CD4-positive, CD25-positive, alpha-beta regulatory T cell (primary cell): ENCODE measurements at places on chromosomes 5 and 9. TPM values are rescaled to one million over a fixed set of nuclear protein-coding genes. Genes with fewer than 3 reads are reported as not detected.

The IFNA16 gene
- total RNA-seq: not detected

The UCK1 gene
- 20.9 TPM for total RNA-seq

The FOXD4 gene
- total RNA-seq: 0.32 TPM

The NR2F1-AS1 gene
- total RNA-seq: not detected

The SLC25A2 gene
- total RNA-seq: 0.74 TPM

The BRD9 gene
- total RNA-seq: 139 TPM

The ECSCR gene
- 0.64 TPM for total RNA-seq

The PCDHA12 gene
- total RNA-seq: not detected

The CTXN3 gene
- not detected for total RNA-seq

The GRK6 gene
- total RNA-seq: 228 TPM

The ADAMTS6 gene
- total RNA-seq: 1.5 TPM

DNA sequence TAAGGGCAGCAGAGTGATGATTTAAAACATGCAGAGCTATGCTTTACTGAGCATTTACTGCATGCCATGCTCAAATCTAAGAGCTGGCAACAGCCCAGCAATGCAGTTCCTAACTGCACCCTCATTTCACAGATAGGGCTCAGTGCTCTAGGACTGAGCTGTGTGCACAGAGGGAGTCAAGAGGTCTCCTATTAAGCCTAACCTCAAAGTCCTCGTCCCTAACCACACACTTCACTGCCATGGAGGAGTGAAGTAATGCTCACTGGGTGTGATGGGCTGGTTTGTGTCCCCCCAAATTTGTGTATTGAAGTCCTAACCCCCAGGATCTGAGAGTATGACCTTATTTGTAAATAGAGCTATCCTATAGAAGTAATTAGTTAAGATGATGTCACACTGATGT lies 25.9 kb downstream of the BARX1 start:
- no peak for DNase-seq

- DNase-seq: no peak
Observed at GRCh38 chr9:130034570-130034969, 8.4 kb downstream of the FNBP1 start.

- no peak for DNase-seq
Observed at GRCh38 chr9:99052815-99053715, 51.8 kb upstream of the TGFBR1 start.

GRCh38 chr9:131522257-131523085 lies 8.6 kb downstream of the UCK1 start:
- DNase-seq: no peak

DNA sequence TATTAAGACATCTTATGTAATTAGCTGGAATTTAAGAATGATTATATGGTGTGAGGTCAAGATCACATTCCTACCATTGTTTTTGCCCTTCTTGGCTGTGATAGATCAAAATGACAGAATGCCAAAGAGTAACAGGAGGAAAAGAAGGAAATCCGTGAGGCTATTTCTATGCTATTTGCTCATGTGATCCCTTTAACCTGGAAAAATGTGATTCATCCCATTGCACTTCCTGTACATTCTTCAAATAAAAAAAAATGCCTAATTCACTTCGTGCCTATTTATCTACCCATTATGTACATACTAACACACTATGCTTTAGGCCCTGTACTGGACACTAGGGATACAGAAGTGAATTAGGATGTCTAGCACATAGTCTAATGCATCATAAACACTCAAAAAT lies 154.1 kb upstream of the PAPPA start:
- DNase-seq: no peak

DNA sequence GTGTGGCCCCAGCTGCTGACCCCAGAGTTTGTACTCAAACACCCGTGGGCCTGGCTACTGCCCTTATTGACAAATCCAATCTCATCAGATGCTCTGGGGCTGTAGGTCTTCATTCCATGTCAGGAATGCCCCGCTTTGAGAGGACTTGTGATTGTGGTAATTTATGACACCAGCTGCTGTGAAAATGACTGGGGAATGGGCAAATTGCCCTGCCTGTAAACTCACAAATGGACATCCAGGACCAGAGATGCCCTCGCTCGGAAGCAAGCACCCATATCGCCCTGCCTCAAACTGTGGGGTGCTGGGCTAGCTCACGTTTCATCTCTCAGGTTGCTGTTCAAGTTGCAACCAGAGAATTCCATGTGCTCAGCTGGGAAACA lies 225.9 kb upstream of the MAP3K1 start:
- DNase-seq: no peak

DNA sequence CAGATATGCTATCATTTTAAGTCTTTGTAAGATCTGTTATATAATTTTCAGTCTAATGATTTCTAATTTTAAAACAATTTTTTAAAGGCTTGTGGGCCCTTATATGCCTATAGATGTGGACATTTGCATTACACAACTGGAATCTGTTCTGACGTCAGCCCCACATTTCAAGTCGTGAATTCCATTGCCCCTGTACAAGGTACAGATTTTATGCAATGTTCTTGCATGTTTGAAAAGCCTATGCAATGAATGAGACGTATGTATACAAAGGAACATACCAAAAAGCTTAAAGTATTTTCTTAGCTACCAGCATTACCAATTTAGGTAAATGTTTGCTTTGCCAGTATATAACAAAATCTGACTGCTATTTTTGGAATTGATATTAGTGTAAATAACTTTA lies 77.2 kb downstream of the ITGA1 start:
- no peak for DNase-seq

- no peak for DNase-seq
Observed at GRCh38 chr5:53873235-53873634, 312.8 kb downstream of the NDUFS4 start.

DNA sequence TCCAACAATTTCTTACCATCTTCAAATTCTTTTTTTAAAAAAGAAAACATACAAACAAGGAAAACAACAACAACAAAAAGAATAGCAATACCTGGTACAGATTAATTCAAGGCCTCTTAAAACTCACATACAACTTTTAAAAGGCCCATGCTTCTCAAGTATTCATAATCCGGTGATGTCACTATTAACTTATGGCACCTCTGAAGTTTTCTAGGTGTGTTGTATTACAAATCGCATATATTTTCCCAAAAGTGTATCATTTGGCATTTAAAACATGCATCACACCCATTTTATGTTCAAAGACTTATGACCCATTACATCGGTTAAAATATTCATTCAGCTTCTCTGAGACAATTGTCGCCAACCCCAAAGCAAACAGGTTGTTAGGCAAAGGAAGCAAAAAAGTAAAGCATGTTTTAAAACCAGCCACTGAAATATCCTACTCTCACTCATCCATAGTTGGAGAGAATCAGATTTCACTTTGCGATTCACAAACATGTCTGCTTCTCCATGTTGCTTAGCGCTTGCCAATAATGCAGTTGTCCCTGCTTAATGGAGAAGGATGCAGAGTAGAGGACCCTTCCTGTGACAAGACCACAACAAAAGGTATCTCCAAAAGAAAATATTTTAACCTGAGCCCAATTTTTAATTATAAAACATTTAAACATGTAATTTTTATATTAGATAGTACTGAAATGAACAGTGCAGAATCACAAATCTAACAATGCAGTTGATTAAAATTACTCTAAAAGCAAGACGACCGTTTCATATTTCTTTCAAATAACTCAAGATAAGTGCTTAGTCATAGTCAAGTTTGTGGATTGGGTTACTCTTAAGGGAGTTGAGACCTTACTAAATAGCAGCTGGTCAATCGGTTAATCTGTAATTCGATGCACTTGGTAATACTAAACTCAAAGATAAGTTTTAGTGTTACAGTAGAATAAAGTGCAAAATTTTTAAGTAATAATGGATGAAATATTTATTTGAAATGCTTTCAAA lies 1.6 kb downstream of the SKP1 start:
- DNase-seq: peak; percentile 19

GRCh38 chr9:16652582-16652981 lies 217.9 kb downstream of the BNC2 start:
- DNase-seq: no peak

- DNase-seq: no peak
Observed at GRCh38 chr9:112670991-112671625, 46.8 kb downstream of the INIP start.

DNA sequence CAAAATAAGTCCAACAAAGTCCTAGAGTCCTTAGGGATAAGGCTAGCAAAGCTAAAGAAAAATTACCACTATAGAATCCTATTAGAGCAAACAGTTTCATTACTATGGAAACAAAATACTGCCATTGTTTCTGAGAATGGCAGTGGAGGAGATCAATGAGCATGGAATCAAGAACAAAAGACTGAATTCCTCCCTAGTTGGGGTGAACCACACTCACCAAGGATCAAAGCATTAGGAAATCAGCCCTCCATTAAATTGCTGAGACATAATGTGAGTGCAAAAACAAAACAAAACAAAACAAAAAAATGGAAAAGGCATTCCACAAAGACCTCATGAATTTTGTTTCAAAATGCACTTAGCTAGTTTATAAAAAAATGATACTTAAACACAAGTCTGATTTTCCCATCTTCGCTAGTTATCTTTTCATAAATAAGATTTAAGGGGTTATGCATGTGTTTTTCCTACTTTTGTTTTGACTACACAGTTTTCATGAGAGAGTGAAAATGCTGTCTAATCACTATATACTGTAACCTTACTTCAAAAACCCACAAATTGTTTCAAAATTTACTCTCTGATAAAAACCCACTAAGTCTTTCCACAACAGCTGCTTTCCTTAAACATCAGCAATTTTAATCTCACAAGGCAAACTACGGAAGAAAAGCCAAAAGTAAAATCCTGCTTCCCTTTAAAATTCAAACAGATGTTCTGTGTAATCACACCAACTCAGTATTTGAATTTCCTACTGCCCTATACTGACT lies 9.7 kb downstream of the SERINC5 start:
- no peak for DNase-seq

- no peak for DNase-seq
Observed at GRCh38 chr9:95102572-95102971, 214.9 kb downstream of the FANCC start.

DNA sequence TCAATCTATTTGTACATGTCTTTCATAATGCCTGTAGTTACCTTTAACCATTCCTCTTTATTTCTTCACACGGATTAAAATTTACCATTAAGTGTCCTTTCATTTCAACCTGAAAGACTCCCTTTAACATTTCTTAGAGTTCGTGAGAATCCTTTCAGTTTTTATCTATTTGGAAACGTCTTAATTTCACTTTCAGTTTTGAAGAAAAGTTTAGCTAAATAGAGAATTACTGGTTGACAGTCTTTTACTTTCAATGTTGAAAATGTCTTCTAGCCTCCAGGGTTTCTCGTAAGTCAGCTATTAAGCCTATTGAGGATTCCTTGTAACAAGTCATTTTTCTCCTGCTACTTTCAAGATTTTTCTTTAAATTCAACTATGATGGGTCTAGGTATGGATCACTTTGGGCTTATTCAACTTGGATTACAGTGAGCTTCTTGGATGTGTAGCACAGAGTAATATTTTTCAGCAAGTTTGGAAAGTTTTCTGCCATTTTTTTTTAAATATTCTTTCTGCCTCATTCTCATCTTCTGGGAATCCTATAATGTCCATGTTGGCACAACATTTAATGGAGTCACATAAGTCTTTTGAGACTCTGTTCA lies 48.5 kb downstream of the RFX3 start:
- peak; percentile 73 for DNase-seq

GRCh38 chr9:125825762-125826161 lies 78.6 kb downstream of the PBX3 start:
- no peak for DNase-seq

GRCh38 chr5:143355710-143356109 lies 47.8 kb downstream of the NR3C1 start:
- DNase-seq: peak; percentile 52

- DNase-seq: peak; percentile 1
Observed at GRCh38 chr5:163565931-163566608, 60.7 kb downstream of the MAT2B start.

GRCh38 chr5:145775893-145776444 lies 59.2 kb downstream of the PRELID2 start:
- DNase-seq: no peak

GRCh38 chr5:99037668-99038067 lies 108.9 kb upstream of the CHD1 start:
- DNase-seq: peak; percentile 77

- no peak for DNase-seq
Observed at GRCh38 chr9:68871236-68871635, 142.7 kb downstream of the PRKACG start.

- DNase-seq: peak; percentile 17
Observed at GRCh38 chr5:150672237-150672883, 11.3 kb downstream of the MYOZ3 start.

DNA sequence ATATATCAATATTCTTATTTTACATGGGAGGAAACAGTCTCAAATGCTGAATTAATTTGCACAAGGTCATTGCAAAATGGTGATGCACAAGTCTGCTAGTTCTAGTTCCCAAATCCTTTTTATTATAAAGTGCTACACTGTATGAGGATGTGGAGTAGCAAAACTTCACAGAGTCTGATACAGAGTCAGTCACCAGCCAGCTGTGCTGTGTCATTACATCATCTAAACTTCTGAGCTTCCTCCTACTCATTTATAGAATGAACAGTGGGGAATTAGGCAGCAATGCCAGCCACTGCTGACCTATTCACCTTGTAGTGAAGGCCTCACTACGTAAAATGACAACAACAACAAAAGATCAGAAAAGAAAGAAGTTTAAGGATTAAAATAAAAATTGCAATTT lies 357.8 kb downstream of the TMEM167A start:
- DNase-seq: no peak

GRCh38 chr9:88837731-88838130 lies 153.5 kb upstream of the S1PR3 start:
- DNase-seq: no peak

GRCh38 chr9:89020754-89021153 lies 29.5 kb downstream of the S1PR3 start:
- no peak for DNase-seq

DNA sequence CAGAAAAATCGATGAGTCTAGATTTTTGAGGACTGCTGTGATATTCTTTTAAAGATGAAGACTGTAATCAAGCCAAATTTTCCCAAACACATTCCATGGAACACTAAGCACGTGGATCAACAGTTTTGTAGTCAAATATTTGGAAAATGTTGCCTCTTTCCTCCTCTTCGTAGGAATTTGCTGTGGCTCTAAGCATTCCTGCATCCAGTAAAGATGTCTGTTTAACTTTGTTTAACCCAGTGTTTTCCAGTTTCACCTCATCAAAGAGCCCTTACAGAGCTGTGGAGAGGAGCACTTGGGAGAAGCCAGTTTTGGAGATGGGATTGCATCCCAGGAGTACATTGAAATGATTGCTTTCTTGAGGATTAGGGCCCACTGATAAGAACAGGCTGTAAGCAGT lies 58.9 kb downstream of the INSYN2B start:
- no peak for DNase-seq
